ENCODE measurements at places on chromosomes 13 and 19. TPM values are rescaled to one million over a fixed set of nuclear protein-coding genes. Genes with fewer than 3 reads are reported as not detected.
A peak's percentile ranks its signal among the peaks of the same experiment; 100 is the strongest.

The NBEA gene
- total RNA-seq, result 4.7 TPM

The ZNF45 gene
- 14.2 TPM for total RNA-seq

The ASPDH gene
- total RNA-seq, result not detected

The KISS1R gene
- total RNA-seq, result 0.08 TPM

The SIGLECL1 gene
- not detected for total RNA-seq

The BRSK1 gene
- 13.2 TPM for total RNA-seq

GRCh38 chr19:10093295-10094186, 7.4 kb downstream of the SHFL start:
- H3K27ac ChIP-seq, result no peak overlapping the region
- no peak overlapping the region for H3K4me3 ChIP-seq
- no peaks in the 10 kb centered on the region for H3K4me1 ChIP-seq

DNA sequence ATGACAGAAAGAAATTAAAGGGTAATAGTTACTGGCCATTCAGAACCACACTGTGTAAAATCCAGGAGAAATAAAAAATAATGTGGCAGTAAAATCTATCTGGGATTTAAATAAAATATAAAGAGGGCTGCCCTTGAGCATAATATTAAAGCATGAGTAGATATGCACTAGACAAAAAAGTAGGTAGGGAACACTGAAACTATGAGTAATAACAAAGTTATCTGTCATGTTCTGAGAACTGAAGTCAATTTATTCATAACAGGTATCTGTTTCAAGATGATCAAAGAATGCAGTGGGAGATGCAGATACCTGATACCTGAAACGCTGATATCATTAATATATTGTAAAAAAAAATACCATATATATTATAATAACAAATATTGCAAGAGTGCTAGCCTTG, 1672.0 kb downstream of the SLITRK5 start:
- no peaks in the 10 kb centered on the region for H3K27me3 ChIP-seq
- no peaks in the 10 kb centered on the region for H3K36me3 ChIP-seq
- no peak for DNase-seq
- H3K27ac ChIP-seq, result no peak overlapping the region
- H3K4me3 ChIP-seq, result no peak overlapping the region

- H3K4me3 ChIP-seq, result no peak overlapping the region
- no peaks in the 10 kb centered on the region for H3K27me3 ChIP-seq
- no peaks in the 10 kb centered on the region for H3K4me1 ChIP-seq
- H3K36me3 ChIP-seq, result no peaks in the 10 kb centered on the region
- DNase-seq, result no peak
These were observed 19.9 kb upstream of the ZNF208 start for GRCh38 chr19:22030680-22031079.

GRCh38 chr13:71752775-71753513, 114.1 kb downstream of the DACH1 start:
- H3K36me3 ChIP-seq, result no peaks in the 10 kb centered on the region
- H3K4me3 ChIP-seq, result no peak overlapping the region
- DNase-seq, result no peak
- peaks cover 11% of the 10 kb centered on the region for H3K4me1 ChIP-seq
- H3K27me3 ChIP-seq, result no peaks in the 10 kb centered on the region

DNA sequence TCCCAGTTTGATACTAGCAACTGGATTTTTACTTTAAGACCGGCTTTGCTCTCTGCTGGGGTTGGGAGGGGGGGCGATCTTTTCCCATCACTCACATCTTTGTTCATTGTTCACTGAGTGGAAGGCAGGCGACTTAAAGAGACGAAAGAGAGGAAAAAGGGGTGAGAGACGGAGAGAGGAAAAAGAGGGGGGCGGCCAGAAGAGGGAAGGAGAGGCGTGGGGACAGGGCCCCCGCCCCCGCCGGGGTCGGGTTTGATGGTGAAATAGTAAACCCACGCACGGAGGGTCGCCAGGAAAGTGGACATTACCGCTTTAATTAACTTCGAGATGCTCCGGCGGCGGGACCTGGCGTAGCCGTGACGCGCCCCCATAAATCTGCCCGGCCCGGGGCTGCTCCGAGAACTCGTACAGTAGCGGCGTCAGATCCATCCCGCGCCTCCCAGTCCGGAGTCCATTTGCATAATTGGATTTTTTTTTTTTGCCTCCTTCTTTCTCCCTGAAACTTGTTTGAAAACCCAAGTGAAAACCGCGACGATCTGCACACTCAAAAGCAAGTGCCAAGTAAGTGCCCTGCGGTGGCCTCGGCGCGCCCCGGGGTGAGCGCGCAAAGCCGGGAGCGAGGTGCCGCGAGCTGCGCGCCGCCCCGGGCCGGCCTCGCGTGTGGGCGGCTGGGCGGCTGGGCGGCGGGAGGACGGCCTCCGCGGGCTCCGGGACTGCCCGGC, 143.9 kb upstream of the ZNF536 start:
- peaks cover 6% of the 10 kb centered on the region for H3K4me1 ChIP-seq
- peak overlapping the region; percentile 75 for H3K27ac ChIP-seq
- H3K4me3 ChIP-seq, result peak overlapping the region; percentile 82
- H3K27me3 ChIP-seq, result no peaks in the 10 kb centered on the region

GRCh38 chr13:34733721-34734120, 208.3 kb upstream of the NBEA start:
- no peaks in the 10 kb centered on the region for H3K4me1 ChIP-seq
- no peak overlapping the region for H3K27ac ChIP-seq
- H3K27me3 ChIP-seq, result no peaks in the 10 kb centered on the region

GRCh38 chr19:876780-877314, 16.1 kb downstream of the MED16 start:
- peaks cover 9% of the 10 kb centered on the region for H3K36me3 ChIP-seq
- H3K27ac ChIP-seq, result no peak overlapping the region
- no peak for DNase-seq
- no peaks in the 10 kb centered on the region for H3K4me1 ChIP-seq

GRCh38 chr13:114151565-114152284, 19.3 kb upstream of the RASA3 start:
- DNase-seq, result no peak
- H3K4me3 ChIP-seq, result no peak overlapping the region
- no peaks in the 10 kb centered on the region for H3K4me1 ChIP-seq
- H3K27me3 ChIP-seq, result no peaks in the 10 kb centered on the region
- no peaks in the 10 kb centered on the region for H3K36me3 ChIP-seq

DNA sequence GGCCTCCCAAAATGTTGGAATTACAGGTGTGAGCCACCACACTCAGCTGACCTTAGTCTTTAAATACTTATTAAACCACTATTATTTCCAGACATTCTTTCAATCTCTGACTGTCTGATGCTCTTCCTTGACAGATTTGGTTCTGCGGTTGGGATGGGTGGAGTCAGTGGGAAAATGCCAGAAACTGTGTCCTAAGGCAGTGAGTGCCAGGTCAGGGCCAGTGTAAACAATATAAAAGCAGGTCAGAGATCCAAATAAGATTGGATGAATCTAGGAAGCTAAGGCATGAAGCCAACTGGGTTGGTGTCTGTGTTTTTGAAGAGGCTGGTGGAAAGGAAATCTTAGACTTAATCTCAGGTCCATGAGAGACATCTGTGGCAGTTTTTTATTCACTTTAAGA, 74.7 kb downstream of the KLF5 start:
- no peaks in the 10 kb centered on the region for H3K36me3 ChIP-seq
- no peaks in the 10 kb centered on the region for H3K4me1 ChIP-seq
- H3K4me3 ChIP-seq, result no peak overlapping the region
- H3K27me3 ChIP-seq, result no peaks in the 10 kb centered on the region

- H3K36me3 ChIP-seq, result no peaks in the 10 kb centered on the region
- H3K4me3 ChIP-seq, result no peak overlapping the region
- no peak for DNase-seq
- no peak overlapping the region for H3K27ac ChIP-seq
These were observed 235.4 kb upstream of the MAB21L1 start for GRCh38 chr13:35711909-35712308.

DNA sequence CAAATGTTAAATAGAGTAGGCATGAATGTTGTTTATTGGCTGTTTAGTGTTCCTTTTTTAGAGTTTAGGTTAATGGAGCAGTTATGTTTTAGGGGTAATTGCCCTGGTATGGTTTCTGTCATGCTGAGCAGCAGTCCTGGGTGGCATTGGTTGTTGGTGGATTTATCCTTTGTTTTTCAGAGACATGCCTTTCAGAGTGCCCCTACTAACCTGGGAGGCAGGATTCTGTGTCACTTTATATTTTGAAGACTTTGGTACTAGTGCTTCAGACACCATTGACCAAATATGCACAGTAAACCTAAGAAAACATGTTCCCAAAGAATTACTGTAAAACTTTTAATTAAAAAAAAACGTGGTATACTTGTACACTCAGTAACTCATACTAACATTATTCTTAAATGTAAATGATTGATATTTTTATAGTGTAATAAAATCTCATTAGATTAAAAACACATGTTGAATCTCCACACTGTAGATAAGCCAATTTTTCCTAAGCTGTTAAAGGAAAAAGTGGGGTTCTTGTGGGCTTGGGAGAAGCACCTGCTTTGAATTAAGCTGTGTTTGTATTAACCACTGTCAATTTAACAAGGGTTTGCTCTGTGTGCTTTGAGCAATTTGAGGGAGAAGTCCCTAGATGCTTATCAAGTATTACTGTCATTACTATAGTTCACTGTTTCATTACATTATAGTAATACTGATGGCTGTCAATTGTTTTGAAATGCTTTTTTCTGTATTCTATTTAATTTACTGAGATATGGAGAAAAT, 133.2 kb downstream of the LMO7 start:
- DNase-seq, result no peak
- H3K27ac ChIP-seq, result no peak overlapping the region
- H3K36me3 ChIP-seq, result no peaks in the 10 kb centered on the region
- no peaks in the 10 kb centered on the region for H3K27me3 ChIP-seq

- H3K36me3 ChIP-seq, result no peaks in the 10 kb centered on the region
- H3K27me3 ChIP-seq, result no peaks in the 10 kb centered on the region
- peaks cover 2% of the 10 kb centered on the region for H3K4me1 ChIP-seq
- no peak overlapping the region for H3K27ac ChIP-seq
These were observed 38.0 kb downstream of the ITGBL1 start for GRCh38 chr13:101490406-101491015.

DNA sequence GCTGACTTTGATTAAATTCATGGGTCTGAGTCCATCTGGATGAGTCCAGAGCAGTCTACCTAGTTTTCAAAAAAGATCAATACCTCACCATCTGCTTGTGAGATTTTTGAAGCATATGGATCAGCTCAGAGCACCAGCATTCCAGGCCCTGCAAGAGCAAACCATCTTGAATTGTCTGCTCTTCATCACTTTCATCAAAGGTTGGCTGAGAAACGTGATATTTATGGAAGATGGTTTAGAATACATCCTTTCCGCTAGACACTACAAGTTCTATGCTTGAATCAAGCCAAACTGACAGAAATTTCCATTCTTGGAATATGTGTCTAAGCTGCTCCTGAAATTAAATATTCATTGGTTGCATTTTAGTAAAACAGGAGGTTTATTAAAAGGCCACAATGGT, 190.3 kb downstream of the KCNRG start:
- no peaks in the 10 kb centered on the region for H3K36me3 ChIP-seq
- no peaks in the 10 kb centered on the region for H3K4me1 ChIP-seq
- H3K4me3 ChIP-seq, result no peak overlapping the region
- no peak overlapping the region for H3K27ac ChIP-seq
- H3K27me3 ChIP-seq, result no peaks in the 10 kb centered on the region

GRCh38 chr13:78940455-78941130, 281.6 kb upstream of the OBI1 start:
- no peaks in the 10 kb centered on the region for H3K4me1 ChIP-seq
- no peaks in the 10 kb centered on the region for H3K27me3 ChIP-seq

DNA sequence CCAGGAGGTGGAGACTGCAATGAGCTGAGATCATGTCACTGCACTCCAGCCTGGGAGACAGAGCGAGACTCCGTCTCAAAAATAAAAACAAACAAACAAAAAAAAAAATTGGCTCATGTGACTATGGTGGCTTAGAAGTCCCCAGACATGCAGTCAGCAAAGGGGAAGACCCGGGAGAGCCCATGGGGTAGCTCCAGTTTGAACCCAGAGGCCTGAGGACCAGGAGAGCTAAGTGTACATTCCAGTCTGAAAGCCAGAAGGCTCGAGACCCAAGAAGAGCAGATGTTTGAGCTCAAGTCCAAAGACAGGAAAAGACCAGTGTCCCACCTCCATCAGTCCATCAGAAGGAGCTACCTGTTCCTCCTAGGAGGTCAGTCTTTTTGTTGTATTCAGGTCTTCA, 175.2 kb downstream of the TSHZ3 start:
- no peak overlapping the region for H3K27ac ChIP-seq
- no peaks in the 10 kb centered on the region for H3K27me3 ChIP-seq
- H3K4me1 ChIP-seq, result peaks cover 16% of the 10 kb centered on the region
- DNase-seq, result no peak
- no peaks in the 10 kb centered on the region for H3K36me3 ChIP-seq

GRCh38 chr13:39016787-39017186, 21.1 kb downstream of the PROSER1 start:
- H3K27ac ChIP-seq, result no peak overlapping the region
- H3K27me3 ChIP-seq, result no peaks in the 10 kb centered on the region
- peak; percentile 56 for DNase-seq
- no peak overlapping the region for H3K4me3 ChIP-seq
- peaks cover 63% of the 10 kb centered on the region for H3K36me3 ChIP-seq
- no peaks in the 10 kb centered on the region for H3K4me1 ChIP-seq

DNA sequence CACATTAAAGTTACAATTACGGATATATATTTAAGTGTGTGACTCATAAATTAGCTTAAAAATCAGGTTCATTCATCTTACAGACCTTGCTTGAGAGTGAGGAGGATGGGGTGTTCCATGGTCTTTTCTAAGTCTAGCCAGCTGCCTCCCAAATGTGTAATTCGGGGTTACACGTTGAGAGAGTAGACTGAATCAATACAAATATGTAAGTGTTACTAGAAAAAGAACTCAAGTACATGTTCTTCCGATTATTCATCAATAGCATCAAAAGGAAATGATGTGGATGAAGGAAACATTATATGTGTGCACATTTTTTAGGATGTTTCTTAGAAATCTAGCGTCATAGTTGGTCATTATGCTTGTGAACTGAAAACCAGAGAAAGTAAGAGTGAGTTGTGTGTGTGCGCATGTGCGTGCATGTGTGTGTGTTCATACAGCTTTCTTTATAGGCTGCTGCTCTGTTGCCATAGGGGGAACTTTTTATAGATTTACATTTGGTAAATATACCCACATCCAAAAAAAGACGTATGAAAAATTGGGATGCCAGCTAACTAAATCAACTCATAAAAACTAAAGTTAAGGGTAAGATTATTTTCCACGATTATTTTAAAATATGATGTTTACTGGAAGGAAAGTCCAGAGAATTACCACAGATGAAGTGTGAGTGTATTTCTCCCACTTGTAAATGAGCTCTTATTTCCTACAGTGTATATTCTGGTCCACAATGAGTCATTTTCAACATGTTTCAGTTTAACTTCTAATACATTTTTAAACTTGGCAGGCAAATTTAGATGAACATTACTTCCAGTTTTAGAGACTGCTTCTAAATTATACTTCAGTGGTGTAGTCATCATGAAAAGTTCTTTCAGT, 82.4 kb downstream of the PIBF1 start:
- H3K4me3 ChIP-seq, result no peak overlapping the region
- DNase-seq, result no peak
- H3K4me1 ChIP-seq, result no peaks in the 10 kb centered on the region
- no peaks in the 10 kb centered on the region for H3K27me3 ChIP-seq
- H3K27ac ChIP-seq, result no peak overlapping the region

GRCh38 chr13:61286148-61286745, 129.4 kb downstream of the PCDH20 start:
- H3K4me1 ChIP-seq, result no peaks in the 10 kb centered on the region
- no peak overlapping the region for H3K4me3 ChIP-seq
- no peaks in the 10 kb centered on the region for H3K27me3 ChIP-seq
- DNase-seq, result peak; percentile 14

Measured in SJCRH30 (cell line).